ENCODE measurements at places on chromosomes 5 and 9.

GRCh38 chr5:35672995-35673394 is 55.3 kb downstream of the SPEF2 start:
- DNase-seq = no peak

DNA sequence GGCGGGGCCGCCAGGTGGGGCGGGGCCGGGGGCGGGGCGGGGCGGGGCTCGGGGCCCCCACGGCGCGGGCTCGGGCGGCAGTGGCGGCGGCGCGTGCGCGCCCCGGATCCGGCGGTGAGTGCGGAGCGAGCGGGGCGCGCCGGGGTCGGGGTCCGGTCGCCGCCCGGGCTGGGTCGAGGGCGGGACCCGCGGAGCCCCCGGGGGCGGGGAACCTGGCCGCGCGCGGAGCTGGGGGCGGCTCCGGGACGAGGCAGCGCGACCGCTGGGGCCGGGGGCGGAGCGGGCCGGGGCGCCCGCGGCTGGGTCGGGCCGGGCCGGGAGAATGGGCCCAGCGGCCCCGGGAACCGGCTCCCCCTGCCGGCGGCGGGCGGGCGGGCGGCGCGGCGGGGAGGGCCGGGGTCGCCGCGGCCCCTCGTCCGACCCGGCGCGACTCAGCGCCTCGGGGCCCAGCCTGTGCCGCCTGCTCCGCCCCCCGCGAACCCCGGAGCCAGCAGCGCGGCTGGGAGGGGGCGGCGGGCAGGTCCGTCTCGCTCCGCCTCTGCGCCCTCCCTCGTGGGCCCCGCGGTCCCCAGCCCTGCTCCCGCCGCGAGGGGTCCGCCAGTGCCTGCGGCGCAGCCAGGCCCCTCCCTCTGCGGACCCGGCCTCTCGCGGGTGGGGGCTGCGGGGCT is 3.1 kb downstream of the EGFL7 start:
- no peak for DNase-seq

- DNase-seq = no peak
Measured at GRCh38 chr9:131238402-131239021, 37.8 kb downstream of the FAM78A start.

DNA sequence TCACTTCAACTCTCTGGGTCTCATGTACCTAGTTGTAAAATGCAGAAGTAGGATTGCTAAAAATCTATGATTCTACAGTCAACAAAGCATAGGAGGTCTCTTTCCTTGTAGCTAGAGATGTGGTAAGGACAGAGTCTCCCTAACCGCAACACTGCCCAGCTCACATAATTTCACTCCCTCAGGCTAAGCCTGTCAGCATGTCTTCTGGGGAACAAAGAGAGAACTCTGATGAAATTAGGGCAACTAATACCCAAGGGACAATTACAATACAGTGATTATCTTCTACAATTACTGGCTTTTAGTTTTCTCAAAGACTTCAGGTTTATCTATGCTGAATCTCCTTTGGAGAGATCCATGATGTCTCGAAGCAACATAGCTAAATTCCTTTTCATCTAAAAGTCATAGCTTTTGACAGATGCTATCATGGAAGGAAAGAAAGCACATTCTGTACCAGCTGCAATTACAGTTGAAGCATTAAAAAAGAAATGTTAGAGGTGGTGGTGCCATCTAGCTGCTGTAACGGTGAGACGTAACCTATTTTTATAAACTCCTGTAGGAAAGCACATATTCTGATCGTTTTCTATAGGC is 141.1 kb upstream of the TARS1 start:
- DNase-seq = peak; percentile 12

- no peak for DNase-seq
Measured at GRCh38 chr9:21653091-21653490, 149.3 kb upstream of the MTAP start.

- no peak for DNase-seq
Measured at GRCh38 chr5:165015126-165015525, 1509.7 kb downstream of the MAT2B start.

GRCh38 chr5:3317051-3317795 is 278.4 kb upstream of the IRX1 start:
- no peak for DNase-seq

- DNase-seq = peak; percentile 14
Measured at GRCh38 chr5:156584871-156585270, 257.9 kb downstream of the SGCD start.

GRCh38 chr5:31232273-31232888 is 38.9 kb downstream of the CDH6 start:
- DNase-seq = peak; percentile 62

DNA sequence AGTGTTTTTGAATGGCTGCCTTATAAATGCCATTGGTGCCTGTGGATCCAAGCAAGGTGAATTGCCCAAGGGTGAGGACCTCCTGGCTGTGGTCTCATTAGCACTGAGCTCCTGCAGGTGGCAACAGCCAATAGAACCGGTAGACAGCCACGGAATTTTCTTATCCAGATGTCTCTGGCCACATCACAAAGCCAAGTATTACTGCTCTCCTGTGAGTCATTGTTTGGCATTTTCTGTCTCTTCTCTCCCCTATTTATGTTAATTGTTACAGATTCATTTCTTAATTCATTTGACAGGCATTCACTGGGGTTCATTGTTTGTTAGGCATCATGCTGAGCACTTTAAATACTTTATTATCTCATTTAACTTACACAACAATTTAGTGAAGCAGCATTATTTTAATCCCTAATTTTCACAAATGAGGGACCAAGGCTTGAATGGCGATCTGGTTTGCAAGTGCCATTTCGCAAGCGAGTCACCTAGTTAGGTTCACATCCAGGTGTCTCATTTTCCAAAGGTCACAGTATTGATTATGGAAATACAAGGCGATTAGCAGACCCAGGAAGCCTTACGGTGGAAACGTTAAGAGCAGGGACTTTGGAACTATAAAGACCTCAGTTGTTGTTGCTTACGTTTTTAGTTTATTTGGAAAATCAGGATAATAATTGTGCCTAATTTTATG is 58.2 kb upstream of the DPYSL3 start:
- peak; percentile 87 for DNase-seq

DNA sequence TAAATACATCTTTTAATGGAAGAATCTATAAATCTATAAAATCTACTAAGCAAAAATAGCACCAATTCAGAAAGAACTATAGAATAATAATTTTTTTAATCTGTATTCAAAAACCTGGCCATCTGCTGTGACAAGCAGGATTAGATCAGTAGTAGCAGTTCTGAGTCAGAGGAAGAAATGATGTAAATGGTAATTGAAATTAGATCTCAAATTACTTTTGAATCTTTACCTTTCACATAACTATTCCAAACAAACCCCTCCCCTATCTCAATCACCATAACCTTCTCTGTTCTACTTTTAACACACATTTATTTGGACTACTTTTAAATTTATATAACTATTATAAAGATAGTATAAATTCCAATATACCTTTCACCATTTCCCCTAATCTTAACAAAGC is 727.8 kb upstream of the FAM174A start:
- DNase-seq = no peak

All from NCI-H146 (cell line).